ENCODE measurements at places on chromosomes 4 and X.
A peak's percentile ranks its signal among the peaks of the same experiment; 100 is the strongest.

- no peak for DNase-seq
These were observed 472.8 kb downstream of the ZNF674 start for GRCh38 chrX:46072372-46072771.

DNA sequence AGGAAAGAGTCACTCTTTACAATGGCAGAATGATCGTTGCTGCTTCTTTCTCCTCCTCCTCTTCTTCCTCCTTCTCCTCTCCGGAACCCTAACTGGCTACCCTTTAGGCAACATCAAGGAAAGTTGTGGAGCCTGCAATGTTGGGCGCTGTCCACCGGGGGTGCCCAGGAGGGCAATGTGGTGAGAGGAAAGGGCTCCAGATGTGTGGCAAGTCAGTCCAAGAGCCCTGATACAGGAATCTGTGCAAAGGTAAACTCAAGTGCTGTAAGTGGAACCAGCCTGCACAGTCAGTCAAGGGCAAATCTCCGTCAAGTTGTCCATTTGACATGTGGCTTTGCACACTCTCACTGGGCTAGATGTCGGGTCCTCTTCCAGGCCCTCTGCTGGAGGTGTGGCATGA, 2.8 kb downstream of the RTL5 start:
- peak; percentile 34 for DNase-seq

DNA sequence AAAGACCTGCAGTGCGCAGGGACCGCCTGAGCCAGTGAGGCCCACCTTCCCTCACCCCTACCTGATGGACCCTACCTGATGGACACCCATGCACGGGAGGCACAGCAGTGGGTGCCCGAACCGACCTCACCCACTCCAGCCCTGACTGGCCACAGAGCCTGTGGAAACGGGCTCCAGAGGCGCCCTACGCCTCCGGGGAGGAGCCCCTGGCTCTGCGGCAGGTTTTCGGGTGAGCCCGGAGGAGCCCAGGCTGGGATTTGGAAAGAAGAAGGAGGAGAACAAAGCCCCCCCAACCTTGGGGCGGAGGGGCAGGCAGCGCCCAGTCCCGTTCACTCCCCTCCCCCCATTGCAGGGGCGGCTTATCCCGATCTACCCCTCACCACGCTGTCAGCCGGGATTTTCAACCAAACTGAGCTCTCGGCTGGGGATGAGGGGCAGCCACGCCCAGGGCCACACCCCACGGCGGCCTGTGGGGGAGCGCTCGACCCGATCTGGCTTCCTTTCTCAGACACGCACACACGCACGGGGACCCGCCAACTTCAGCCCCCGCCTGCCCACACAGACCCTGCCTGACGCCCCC, 675 bp downstream of the L1CAM start:
- DNase-seq: no peak

DNA sequence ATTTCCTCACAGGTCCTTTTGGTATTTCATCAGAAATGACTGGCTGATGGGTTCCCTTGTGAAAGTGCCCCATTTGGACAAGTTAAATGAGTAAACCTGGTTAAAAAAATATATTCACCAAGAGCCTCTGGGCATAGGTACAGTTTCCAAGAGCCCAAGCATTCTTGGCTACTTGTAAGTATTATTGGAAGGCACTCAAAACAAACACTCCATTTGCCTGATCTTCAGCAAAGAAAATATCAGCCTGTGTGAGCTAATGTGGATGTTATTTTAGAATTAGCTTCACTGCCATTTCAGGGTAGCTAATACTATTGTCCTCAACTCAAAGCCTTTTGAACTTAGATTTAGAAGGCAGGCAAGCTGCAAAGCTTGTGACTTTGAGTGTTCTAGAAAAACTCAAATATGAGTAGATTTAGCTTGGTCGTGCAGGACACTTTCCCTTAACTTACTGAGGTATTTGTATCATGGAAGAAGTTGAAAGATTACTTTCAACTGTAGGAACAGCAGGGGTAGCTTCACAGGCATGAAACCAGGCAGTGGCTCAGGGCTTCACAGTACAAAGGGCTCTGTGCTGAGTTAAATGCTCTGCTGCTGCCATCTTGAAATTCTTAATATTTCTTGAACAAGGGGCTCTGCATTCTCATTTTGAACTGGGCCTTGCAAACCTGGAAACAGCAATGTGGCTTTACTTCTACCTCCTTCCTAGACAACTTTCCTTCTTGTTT, 177.2 kb downstream of the AMELX start:
- DNase-seq: no peak

DNA sequence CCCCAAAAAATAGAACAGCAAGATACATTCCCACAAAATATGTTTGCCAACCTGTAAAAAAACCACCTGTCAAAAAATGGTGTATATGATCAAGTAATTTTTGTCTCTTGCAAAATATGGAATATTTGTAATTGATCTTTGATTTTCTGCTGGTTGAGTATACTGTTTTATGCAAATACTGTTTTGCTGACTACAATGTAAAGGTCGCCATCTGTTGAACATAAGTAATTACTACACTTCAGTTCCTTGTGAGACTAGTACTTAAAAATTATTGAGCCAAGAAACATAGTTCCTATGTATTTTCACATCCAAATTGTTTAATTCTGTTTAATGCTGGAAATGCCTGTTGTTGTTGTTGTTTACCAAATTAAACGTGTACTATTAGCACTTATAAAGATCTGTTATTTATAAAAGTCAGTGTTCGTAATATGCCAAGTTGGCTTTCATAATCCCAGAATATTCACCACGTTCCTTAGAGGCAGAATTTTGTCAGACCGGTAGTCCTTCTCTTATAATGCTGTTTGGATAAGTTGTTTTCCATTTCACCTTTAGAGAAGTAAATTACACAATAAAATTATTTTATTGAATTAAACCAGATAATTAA, 144.2 kb downstream of the PDLIM5 start:
- DNase-seq: peak; percentile 66

- DNase-seq: no peak
These were observed 1257.0 kb downstream of the NLGN4X start for GRCh38 chrX:4971646-4972045.

GRCh38 chr4:8176547-8177399, 18.2 kb upstream of the ABLIM2 start:
- peak; percentile 15 for DNase-seq

- no peak for DNase-seq
These were observed 14.3 kb upstream of the FGFR3 start for GRCh38 chr4:1778642-1779392.

DNA sequence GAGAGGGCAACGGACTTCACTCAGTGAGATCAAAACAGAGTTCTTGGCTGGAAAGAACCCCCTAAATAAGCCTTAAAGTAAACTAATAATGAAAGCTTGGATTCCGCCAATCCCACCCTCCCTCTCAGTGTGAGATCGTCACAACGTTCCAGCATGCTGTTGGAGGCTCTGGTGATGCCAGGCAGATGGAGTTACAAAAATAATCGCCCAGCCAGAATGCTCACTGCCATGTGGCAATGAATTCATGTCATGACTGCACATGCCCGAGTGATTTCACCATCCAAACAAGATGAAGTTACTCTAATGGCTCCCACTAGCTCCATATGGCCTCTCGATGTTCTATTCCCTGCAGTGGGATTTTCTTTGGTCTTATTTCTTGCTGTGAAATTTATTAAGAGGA, 248.0 kb downstream of the SPATA18 start:
- DNase-seq: no peak

DNA sequence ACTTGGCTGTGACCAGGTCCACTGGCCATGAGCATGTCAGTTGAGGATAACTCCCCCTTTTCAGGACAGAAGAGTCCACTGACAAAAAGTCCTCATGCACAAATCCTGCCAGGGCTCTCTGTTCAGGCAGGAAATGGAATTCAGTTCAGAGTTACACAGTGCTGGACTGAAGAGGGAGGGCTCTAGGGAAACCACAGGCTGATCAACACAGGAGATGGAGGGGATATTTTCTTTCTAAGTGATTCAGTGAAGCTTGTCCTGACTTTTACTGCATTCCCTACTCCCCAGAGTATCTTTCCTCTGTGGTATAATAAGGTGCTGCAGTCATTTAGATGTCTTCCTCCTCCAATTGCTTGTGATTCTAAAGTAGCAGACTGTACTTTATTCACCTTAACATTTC, 335.5 kb upstream of the IGFBP7 start:
- DNase-seq: no peak

- no peak for DNase-seq
These were observed 8.3 kb upstream of the CXCR3 start for GRCh38 chrX:71626576-71626975.

- DNase-seq: no peak
These were observed 830.5 kb downstream of the PDHA2 start for GRCh38 chr4:96670381-96670780.

GRCh38 chrX:75781611-75782010, 3.4 kb downstream of the MAGEE2 start:
- no peak for DNase-seq

- DNase-seq: no peak
These were observed 97.1 kb upstream of the SLC4A4 start for GRCh38 chr4:71241501-71242288.

- no peak for DNase-seq
These were observed 67.5 kb downstream of the AGTR2 start for GRCh38 chrX:116238093-116238492.

DNA sequence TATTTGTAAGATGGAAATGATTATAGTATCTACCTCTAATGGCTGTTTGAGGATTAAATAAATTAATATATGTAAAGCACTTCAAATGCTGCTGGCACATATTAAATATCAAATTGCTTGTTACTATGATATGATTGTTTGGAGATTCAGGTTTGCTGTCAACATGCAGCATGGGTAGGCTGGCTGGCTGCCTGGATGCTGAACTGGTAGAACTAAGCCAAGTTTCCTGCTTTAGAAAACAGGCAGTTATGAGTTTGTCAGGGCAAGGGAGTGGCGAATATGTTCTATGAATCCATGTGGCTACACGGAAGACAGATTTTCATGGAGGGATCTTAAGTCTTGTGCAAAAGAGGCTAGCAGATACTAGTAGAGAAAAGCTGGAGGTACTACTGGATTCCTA, 239.6 kb downstream of the GBA3 start:
- DNase-seq: no peak

GRCh38 chr4:43983610-43984009, 465.0 kb downstream of the KCTD8 start:
- DNase-seq: no peak

DNA sequence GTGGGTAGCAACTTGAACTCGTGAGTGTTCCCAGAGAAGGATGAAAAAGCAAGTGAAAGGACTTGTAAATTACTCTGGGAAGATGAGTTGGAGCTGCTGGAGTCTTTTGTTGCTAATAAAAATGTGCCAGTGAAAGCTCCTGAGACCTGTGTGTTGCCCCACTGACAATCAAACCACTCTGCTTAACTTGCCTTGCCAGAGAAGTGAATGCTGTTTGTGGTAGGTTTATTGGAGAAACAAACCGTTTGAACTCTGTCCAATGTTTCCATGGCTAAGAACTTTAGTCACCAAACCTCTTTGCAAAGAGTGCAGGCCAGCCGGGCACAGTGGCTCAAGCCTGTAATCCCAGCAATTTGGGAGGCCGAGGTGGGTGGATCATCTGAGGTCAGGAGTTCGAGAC, 586.9 kb downstream of the PCDH7 start:
- no peak for DNase-seq

GRCh38 chr4:163815776-163816175, 321.3 kb downstream of the TMA16 start:
- DNase-seq: no peak

Data from erythroblast (primary cell).